ENCODE measurements at places on chromosomes 7 and 10.

DNA sequence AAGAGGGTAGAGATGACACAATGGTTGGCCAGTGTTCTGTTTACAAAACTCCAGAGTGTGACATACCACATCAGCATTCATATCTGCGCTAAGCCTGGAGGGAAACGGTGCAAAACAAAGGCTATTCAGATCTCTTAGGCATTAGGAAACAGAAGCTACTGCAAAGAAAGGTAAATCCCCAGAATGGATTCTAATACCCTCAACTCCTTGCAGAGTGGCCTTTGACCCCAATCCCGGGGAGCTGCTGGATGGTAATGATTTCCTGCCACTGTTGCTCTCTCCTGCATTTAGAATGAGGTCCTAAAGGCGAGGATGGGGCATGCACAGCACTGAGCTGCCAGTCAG, 65.2 kb downstream of the AOAH start:
- DNase-seq, result no peak

- DNase-seq, result no peak
Observed at GRCh38 chr7:94654783-94655125, 1.2 kb downstream of the SGCE start.

DNA sequence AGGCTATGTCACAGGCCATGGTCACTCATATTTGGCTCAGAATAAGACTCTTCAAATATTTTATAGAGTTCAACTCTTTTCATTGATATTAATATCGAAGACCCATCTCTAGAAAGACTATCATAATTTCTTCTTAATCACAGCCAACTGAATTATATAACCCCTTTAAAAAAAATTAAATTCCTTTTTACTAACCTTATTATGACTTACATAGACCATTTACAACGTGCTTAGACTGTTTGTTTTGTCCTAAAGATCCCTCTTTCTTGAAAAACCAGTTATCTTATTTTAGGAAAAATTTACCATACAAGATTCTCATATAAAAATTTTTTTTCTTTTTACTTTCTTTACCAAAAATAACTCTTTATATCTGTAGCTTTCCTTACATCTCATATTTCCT, 10.2 kb upstream of the TMEM254 start:
- no peak for DNase-seq

- DNase-seq, result no peak
Observed at GRCh38 chr7:112990624-112991023, 96.0 kb downstream of the GPR85 start.

GRCh38 chr10:49768731-49769130, 6.6 kb upstream of the OGDHL start:
- DNase-seq, result no peak

DNA sequence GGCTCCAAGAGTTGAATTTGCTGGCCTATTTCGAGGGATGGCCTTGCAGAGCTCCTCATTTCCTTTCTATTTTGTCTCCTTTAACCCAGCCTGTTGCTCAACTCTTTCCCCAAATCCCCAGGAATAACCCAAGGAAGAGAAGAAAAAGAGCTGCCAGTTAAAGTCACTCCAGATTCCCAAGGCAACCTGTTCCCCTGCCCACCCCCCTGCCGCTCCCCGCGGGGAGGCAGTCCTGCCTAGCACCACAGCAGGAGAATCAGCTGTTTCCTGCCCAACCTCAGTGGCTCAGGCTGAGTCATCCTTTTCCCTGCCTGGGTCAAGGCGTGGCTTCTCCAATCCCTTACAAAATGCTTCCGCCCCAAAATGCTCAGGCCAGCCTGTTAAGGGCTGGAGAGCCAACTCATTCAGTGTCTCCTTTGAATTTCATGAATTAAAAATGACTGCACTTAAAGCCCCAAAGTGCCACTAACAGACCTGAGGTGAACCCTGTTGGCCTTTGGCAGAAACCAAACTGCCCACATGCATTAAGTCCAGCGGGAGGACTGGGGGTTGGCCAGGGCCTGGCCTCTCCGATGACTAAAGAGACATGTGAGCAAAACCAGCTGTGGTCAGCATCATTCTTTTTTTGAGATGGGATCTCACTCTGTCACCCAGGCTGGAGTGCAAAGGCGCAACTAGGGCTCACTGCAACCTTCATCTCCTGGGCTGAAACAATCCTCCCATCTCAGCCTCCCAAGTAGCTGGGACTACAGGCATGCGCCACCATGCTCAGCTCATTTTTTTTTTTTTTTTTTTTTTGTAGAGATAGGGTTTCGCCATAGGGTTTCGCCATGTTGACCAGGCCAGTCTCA, 83.2 kb upstream of the KIF5B start:
- DNase-seq, result peak; percentile 93

GRCh38 chr10:88318803-88319202, 264.3 kb downstream of the RNLS start:
- DNase-seq, result no peak

GRCh38 chr10:33893506-33893905, 559.0 kb upstream of the NRP1 start:
- DNase-seq, result peak; percentile 31

- peak; percentile 33 for DNase-seq
Observed at GRCh38 chr10:51300617-51301304, 226.5 kb downstream of the PRKG1 start.

- DNase-seq, result no peak
Observed at GRCh38 chr7:101170617-101171441, 5.5 kb upstream of the VGF start.

- no peak for DNase-seq
Observed at GRCh38 chr7:125645770-125646169, 716.1 kb upstream of the POT1 start.

DNA sequence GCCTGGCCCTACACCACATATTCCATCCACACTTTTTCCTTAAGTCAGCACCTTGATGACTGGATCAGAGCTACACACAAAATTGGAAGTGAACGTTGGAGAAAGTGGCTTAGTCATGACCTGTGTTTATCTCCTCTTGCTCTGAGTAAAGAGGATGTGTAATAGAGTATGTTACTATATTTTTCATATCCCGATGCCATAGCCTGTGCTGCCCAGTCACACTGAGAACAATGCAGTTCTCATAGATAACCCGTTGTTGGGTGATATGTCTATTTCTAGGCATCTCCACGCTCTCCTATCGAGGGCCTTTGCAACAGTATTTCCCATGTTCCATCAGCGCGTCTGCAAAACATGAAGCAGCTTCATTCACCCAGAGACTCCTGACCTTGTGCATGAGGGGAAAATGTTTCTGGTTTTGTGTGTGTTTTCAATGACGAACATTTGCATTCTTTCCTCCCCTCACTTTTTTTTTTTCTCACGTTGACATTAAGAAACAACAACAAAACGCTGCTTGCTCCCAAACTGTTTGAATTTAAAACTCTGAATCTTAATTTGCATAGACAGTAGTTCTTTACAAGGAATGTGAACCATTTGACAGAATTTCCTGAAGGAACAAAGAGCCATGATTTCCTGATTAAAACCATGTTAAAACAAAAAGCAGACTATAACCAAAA, 43.4 kb downstream of the GRK5 start:
- DNase-seq, result peak; percentile 77

DNA sequence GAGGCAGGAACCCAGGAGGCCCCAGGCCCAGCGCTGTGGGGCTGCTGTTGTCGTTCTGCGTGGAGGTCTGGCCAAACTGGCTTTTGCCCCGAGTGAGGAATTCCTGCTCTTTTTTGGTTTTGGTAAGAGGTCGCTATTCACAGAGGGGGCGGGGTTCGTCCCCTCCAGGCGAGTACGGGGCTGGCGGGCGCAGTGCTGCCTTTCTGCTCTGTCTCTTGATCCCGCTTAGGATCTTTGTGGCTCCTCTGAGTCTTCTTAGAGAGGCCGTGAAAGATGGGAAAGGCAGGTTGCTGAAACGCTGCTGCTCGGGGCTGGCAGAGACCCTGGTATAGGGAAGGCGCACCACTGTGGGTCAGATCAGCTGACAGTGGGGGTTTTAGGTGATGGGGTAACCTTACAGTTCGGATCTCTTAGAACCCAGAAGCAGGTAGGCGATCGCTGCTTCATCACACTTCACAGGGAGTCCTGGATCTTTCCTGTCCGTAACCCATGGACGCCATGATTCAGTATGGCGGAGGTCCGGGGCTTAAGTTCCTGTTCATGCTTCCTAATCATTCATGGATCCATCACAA, 136.7 kb downstream of the KIF20B start:
- DNase-seq, result peak; percentile 1

- DNase-seq, result peak; percentile 56
Observed at GRCh38 chr7:45089341-45089891, 647 bp upstream of the NACAD start.

DNA sequence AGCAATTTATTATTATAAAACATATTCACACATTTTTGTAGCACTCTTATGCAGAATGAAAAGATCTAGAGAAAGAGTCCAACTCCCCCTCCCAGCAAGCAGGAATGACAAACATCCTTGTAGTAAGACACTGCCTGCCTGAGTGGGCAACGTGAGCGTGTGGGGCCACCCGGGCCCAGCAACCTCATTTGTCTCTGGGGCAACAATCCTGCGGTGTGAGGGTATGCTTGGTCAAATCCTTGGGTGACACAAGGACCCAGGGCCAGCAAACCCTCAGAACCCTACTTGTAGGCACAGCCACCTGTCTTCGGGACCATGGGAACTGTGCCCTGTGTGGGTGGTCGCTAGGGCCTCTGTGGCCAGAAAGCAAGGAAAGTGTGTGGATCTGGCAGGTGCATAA, 10.7 kb downstream of the RHEB start:
- no peak for DNase-seq

GRCh38 chr7:57432583-57432982, 17.4 kb upstream of the ZNF716 start:
- no peak for DNase-seq

- DNase-seq, result no peak
Observed at GRCh38 chr7:125876431-125876830, 946.8 kb upstream of the POT1 start.

DNA sequence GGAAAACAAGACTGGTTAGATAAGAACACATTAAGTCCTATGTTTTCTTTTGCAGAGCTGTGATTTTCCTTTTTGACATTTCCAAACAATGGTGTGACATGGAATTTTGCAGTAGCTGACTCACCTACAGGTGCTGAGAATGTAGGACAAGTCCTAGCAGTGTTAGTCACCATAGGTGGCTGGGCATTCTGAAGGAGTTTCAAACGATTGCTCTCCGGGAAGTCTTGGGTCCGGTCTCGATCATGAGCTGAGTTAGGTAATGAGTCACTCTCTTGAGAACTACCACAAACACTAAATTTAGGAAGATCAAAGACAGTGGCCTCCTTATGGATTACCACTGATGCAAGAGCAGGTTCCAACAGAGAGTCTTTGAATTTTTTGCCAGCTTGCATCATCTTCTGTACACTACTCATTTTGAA, 3.6 kb downstream of the FIGNL1 start:
- DNase-seq, result peak; percentile 88

GRCh38 chr7:134865001-134865845, 85.8 kb downstream of the CALD1 start:
- DNase-seq, result peak; percentile 35

- no peak for DNase-seq
Observed at GRCh38 chr10:29608062-29608461, 26.7 kb downstream of the SVIL start.

DNA sequence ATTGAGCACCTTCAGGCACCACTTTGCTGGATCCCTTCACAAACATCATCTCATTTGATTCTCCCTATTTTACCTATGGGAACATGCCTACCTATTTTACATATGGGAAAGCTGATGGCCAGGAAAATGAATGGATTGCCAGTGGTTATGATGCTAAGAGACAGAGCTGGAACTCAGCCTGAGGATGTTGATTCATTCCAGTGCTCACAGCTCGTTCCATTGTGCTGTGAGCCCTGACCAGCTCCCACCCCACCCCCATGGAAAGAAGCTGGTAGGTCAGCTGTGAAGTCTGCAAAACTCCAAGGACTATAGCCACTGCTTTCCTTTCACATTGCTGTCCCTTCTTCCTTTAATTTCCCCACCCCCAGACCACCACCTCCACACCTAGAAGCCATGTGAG, 9.6 kb downstream of the UBTD1 start:
- peak; percentile 53 for DNase-seq

DNA sequence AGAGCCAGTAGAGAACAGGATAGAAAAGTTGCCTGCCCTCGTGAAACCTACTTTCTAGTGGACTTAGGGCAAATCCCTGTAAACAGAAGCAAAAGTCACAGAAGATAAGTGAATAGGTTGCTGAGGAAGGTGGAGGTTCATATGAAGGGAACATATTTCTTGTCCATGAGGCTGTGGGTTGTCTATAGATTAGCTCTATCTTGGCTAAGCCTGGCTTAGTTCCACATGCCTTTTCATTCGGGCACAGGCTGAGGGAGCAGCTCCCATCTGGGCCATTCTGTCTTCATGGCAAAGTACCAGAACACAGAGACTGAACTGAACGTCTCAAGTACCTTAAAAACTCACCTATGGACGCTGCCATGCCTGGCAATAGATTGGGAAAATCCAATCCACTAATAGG, 45.3 kb downstream of the BZW2 start:
- DNase-seq, result no peak

DNA sequence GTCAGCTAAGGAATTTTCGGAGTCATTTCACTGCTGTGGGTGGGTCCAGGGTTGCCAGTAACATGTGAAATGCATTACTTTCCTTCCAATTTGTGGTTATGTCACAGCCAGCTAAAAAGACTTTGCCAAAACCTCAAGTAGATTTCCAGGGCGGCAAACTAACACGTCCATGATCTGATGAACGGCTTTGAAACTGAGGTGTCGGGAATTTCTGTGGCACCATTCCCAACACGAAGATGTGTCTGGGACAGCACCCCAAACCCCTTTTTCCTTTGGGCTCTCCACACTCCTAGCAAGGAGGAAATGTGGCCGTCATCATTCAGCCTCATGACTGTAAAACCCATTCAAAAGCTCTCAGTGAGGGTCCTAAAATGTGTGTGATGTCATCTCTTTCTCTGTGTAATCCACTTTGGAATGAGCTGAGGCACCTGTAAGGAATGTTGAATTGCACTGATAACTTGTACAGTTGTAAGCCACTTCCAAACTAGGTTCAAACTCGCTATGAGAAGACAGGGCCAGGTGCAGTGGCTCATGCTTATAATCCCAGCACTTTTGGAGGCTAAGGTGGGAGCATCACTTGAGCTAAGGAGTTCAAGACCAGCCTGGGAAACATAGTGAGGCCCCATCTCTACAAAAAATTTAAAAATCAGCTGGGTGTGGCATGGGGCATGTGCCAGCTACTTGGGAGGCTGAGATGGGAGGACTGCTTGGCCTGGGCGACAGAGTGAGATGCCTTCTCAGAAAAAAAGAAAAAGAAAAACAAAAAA, 146.1 kb upstream of the FRMD4A start:
- peak; percentile 89 for DNase-seq

Data from fibroblast of upper back skin (primary cell).